IPS DF 6.9 (cell line): ENCODE measurements at places on chromosomes 4 and X.

- no peak for DNase-seq
These were observed 78.9 kb upstream of the UNC5C start for GRCh38 chr4:95627709-95628108.

GRCh38 chrX:83535417-83536196 lies 27.5 kb downstream of the POU3F4 start:
- DNase-seq, result no peak

- no peak for DNase-seq
These were observed 7.3 kb upstream of the MAGEE1 start for GRCh38 chrX:76420237-76420636.

- no peak for DNase-seq
These were observed 1.3 kb downstream of the SLC9A7 start for GRCh38 chrX:46757593-46757992.

- DNase-seq, result peak; percentile 54
These were observed 35.3 kb upstream of the CXCL8 start for GRCh38 chr4:73705056-73705432.

DNA sequence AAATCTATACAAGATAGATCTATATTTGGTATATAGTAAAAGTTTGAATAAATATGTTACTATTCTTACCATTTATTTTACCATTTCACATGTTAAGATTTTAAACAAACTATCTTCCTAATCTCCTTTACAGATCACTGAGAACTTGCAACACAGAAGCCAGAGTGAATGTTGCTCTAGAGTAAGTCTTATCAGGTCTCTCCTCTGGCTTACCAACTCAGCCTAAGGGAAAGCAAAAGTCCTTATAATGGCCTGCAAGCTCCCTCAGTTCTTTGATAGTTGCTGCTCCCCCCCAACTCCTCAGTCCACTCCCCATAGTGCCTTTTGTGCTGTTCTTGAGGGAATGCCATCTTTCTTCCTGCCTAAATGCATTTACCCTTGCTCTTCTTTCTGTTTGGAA lies 25.7 kb upstream of the SLC7A11 start:
- no peak for DNase-seq
